Stimulated activated CD8-positive, alpha-beta memory T cell treated with anti-CD3 and anti-CD28 coated beads, Interleukin-4, amount 100 ng/mL, for 48 hours (primary cell): ENCODE measurements at places on chromosomes 13 and 19.

DNA sequence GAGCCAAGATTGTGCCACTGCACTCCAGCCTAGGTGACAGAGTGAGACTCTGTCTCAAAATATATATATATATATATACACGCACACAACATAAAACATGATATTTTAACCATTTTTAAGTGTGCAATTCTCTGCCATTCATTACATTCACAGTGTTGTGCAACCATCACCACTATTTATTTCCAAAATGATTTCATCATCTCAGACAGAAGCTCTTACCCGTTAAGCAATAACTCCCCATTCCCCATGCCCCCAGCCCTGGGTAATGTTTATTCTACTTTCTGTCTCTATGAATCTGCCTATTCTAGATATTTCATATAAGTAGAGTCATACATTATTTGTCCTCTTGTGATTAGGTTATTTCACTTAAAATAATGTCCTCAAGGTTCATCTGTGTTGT is 20.3 kb downstream of the WDR88 start:
- DNase-seq = no peak

DNA sequence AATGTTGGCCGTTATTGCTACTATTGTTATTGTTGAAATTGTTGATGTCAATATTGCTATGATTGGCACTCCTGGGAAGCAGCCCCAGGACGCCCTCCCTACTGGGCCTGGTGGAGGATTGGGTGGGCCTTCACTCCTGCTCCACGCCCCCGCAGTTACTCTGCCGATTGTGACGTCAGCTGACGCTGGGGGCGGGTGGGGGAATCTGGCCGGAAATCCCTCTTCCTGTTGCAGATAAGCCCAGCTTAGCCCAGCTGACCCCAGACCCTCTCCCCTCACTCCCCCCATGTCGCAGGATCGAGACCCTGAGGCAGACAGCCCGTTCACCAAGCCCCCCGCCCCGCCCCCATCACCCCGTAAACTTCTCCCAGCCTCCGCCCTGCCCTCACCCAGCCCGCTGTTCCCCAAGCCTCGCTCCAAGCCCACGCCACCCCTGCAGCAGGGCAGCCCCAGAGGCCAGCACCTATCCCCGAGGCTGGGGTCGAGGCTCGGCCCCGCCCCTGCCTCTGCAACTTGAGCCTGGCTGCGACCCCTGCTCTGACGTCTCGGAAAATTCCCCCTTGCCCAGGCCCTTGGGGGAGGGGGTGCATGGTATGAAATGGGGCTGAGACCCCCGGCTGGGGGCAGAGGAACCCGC is at the start of gene ETV2:
ETV2 (plus strand) TSS at position 231 of the 637 bp plus-strand sequence. CDS start 716 bp downstream, outside the sequence.
- DNase-seq = peak; percentile 78

DNA sequence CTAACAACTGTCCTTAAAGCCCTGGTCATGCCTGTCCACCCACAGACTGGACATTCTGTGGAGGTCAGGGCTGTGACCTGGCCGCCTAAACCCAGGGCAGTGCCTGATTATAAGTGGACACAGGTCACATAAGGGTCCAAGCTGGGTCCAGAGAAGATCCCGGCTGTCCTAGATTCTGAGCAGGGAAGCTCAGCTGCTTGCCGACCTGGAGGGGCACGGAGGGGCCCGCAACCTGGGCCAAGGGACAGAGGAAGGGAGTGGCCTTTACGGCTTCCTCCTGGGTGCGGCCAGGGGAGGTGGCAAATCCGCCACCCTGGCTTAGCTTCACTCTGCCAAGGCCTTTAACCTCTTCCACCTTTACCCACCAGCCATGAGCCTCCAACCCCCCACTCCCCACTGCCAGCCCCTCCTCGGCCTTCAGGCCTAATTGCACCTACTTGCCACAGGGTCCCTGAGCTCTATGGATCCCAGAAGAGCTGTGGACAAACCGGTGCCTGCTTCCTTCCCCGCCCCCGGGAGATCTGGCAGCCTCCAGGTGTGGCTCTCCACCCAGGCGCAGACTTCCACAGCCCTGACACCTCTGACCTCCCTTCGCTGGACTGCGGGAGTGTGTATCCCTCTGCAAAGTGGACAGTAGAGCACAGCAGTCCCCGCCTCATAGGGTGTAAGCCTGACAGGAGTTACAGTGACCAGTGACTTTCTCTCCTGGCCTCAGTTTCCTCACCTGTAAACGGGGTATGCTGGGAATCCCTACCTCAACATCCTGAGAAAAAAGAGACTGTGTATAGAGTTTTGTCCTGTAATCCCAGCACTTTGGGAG is 1.7 kb downstream of the CD320 start:
- peak; percentile 25 for DNase-seq

DNA sequence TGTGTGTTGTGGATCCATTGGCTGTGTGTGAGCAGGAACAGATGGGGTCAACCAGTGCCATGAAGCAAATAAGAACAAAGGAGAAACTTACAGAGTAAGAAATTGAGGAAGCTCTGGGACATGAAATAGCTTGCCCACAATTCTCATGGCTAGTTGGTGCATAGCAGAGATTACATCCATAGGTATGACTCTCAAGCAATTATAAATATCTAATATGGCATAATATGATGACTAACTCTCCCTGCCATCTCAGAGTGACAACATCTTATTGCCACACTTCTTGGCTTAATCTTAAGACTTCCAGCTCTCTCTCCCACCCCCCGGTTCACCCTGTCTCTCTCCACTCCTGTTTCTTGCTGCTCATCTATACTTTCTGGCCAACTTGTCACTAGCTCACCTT is 53.3 kb downstream of the OXGR1 start:
- no peak for DNase-seq

GRCh38 chr19:41230067-41230857 is 11.2 kb downstream of the AXL start:
- DNase-seq = no peak

- peak; percentile 82 for DNase-seq
These were observed 665 bp downstream of the GPX4 start for GRCh38 chr19:1104311-1105007.

- DNase-seq = no peak
These were observed 3.1 kb downstream of the FTL start for GRCh38 chr19:48968179-48968661.

GRCh38 chr13:30332456-30333143 is 25.2 kb upstream of the KATNAL1 start:
- DNase-seq = no peak
